ENCODE measurements at places on chromosomes 1 and 21.

GRCh38 chr1:168285521-168285790 lies 4.8 kb downstream of the TBX19 start:
- no peak for DNase-seq

DNA sequence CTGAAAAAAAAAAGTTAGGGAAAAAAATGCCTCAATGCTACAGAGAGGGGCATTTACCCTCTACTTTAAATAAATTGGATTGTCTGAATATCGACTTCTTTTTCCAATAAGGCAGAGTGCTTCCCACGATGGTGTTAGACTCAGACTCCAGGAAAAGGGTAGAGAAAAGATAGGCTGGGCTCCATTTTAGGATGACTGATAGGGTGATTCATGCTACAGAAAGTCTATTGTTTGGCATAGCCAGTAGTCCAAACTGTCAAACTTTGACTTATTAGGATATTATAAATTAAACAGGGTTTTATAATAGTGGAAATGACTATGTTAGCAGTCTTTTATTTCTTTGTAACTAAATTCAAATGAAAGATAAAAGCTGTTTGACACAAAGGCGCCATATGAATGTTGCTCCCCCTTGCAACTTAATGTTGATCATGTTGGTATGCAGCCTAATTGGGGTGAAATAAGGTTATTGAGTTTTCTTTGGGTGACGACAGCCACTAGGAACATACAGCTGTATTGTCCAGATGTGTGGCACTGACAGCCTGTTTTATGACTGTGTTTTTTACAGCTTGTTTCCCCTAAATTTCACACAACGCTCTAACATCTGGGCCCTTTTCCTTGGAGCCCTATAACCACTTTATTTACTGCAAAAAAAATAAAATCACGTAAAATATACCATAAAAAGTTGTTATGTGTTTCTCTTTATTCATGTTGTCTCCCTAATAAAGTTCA lies 69.3 kb downstream of the SPAG17 start:
- no peak for DNase-seq

- DNase-seq: no peak
Measured at GRCh38 chr1:49622877-49623276, 400.9 kb downstream of the AGBL4 start.

- DNase-seq: no peak
Measured at GRCh38 chr1:26277261-26277661, 2.6 kb upstream of the SH3BGRL3 start.
